ENCODE measurements at places on chromosomes 2 and 18.

DNA sequence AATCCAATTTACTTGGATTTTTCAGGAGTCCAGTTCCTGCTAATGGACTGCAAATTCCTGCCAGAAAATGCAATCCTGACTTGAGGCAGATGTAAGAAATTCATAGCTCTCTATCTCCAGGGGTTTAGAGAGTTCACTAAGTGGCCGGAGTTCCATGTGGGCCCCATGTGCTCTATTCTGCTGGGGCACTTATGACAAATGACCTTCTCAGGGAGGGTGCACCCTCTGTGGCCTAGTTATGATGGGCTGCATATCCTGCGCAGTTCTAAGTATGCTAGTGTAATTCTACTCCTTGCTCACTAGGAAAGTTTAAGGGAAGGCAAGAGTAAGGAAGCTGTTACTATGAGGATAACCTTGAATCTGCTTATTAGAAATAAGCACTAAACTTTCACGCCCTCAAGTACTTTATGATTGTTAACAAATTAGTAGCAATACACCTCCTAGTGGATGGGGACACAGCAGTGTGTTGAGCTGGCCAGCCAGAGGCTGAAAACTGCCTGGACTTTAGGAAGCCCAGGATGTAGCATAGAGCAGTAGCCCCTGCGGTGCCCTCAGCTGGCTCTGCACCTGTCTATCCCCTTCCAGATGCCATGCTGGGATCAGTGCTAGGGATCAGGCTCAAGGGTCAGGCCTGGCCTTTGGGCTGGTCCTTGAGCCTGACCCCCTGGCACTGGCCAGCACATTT is 14.4 kb downstream of the SMYD1 start:
- DNase-seq, result no peak

DNA sequence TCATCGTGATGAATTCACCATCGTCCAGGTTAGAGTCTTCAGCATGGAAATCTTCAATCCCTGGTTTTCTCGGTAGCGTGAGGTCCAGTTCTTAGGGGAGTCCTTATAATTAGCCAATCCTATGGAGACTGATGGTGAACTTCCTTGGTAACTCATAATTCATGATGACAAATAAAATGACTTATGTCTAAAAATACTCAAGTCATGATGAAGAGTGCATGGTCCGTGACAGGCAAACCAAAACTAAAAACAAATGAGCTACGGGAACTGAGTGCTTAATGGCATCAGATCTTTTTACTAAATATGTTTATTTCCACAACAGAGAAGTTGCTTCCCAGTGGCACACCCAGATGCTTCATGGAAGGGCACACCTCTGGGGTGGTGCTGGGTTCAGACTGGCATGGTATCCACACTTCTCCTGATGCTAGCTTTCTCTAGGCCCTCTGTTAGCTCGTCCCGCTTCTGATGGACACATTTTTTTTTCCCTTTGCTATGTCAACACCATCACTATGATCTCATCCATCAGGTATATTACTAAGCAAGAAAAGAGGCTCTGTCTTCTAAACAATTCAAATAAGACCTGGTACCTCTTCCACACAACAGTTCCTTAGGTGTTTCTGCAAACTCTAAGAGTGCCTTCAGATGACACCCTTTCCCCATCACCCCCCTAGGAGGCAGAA is 92.8 kb upstream of the NEDD4L start:
- DNase-seq, result no peak

DNA sequence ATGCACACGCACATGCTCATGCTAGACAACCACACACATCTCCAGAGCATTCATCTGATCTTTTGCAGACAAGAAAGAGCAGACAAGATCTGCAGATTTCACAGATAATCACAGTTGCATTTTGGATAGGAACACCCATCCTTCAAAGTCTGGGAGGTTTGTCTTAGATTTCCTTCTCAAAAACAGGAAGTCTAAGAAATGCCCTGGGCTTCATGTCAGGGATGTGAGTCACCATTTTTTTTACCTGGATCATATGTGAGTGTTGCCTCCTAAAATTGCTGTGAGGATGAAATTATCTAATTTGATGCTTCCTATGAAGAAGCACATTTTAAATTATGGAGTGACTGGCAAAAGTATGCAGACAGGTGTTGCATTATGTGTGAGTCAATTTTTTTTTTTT is 46.1 kb downstream of the SRD5A2 start:
- no peak for DNase-seq

DNA sequence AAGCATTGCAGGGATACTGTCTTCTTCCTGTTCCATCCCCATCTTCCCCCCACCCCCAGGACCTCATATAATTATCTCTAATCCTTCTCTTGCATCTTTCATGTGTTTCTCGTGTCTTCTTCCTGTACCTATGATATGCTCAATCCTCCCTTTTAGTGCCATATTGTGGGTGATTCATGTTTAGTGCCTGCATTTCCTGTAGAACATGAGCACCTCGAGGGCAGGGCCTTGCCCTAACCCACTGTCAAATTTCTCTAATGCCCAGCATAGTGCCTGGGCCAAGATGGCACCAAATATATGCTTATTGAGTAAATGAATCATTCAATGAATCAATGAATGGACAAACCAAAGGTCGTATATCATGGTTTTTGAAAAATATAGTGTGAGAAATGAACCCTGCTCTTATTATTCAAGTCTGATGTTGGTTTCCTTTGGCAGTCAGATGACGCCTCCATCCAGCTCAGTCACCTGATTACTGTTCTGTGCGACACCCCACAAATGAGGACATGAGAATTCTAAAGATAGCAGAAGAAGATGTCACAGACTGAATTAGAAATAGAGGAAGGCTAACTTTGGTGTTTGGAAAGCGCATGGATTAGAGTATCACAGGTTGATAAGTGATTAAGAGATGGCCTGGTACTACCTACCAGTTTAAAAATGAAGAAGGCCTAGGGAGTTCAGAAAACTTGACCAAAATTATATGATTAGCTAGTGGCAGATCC is 278.4 kb downstream of the PRKCE start:
- DNase-seq, result no peak

DNA sequence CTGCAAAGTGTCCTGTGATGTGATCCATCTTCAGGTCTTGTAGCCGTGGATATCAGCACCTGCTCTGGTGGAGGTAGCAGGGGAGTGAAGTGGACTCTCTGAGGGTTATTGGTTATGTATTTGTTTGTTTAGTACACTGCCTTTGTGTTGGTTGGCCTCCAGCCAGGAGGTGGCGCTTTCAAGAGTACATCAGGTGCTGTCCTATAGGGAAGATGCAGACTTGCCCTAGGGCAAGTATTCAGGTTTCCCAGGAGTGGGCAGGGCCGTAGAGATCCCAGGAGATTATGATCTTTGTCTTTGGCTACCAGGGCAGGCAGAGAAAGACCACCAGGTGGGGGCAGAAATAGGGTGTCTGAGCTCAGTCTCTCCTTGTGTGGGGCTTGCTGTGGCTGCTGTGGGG is 411.8 kb downstream of the SOX11 start:
- DNase-seq, result no peak

DNA sequence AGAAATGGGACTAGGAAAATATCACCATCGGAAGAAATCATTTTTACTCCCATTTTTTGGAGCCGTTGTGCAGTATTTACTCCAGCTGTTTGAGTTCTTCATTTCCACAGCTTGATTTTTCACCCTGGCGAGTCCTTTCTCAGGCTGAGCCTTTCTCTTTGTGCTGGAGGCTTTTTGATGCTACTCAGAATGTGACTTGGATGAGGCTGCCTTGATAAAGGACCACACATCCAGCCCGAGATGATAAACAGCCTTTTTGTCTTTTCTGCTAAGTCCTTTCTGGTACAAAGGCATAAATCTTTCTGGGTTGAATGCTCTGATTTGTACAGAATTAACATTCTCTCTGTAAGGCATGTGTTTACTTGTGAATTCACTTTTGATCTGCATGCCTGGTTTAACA is 17.6 kb upstream of the CTDP1 start:
- DNase-seq, result no peak

DNA sequence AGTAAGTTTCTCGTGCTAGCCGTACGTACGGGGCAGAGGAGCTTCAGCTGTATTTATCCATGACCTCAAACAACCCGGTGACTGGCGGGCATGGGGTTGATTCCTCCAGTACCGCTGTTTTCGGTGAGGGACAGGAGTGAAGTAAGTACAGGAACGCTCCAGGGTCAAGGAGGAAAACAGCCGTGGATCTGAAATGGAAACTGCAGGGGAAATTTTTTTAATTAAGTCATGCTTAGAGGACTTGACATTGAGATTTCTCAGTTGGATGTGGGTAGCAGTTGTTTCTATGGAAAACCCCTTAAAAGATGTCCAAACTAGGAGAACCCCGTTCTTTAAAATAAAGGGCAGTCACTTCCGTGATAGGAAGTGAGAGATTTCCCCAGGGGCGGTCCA is 1.2 kb downstream of the RAB12 start:
- no peak for DNase-seq

GRCh38 chr2:43605851-43606250 is 10.0 kb upstream of the THADA start:
- DNase-seq, result no peak

DNA sequence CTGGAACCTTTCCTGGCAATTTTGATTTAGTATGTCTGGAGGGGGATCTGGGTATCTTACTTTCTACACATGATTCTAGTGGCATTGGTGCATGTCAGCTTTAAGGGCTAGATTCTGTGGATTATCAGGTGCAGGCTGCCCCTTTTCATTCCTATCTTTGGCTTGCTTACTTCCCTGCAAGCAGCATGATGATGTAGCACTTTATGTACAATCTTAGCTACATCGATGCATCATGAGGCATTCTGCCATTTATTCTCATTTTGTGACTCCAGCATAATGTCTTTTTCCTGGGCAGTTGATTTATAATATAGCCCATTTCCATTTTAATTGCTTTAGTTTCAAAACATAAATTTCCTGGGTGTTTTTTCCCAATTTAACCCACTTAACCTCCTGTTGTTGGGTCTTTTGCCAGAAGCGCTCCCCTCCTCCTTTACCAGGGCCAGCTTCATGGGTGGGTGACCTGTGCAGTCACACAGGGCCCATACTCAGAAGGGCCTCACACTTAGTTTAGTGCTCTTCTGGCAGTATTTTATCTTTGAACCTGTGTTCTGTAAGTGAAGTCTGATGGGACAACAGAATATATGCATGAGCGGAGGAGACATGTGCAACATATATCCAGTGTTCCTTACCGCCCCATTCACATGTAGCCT is 36.0 kb downstream of the TPGS2 start:
- DNase-seq, result no peak

DNA sequence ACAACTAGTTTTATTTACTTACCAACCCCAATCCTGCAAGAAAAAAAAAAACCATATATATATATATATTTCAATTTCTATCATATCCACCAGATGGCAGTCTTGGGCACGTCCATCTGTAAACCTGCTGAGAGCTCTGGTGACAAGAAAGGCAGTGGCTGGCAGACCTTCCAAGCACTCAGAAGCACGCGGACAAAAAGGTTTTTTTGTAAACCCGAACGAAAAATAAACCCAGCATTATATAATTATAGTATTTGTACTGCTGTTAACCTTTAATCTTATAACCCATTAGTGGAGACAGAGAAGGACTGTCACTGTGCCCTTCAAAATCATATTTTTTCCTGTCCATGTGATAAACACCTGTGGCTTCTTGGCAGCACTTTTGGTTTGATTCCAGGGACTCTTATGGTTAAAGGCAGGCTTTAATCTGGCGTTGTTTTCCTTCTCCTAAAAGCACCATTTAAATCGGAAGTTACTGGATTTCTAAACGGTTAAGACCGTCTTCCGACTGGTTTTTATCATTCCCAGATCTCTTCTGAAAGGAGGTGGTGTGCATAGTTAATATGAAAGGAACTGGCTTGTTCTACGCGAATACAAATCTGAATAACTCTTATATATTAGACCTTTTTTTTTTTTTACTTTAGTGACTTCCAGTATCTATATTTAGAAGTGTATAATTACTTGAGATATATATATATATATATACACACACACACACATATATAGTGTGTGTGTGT is 31.0 kb upstream of the SLC3A1 start:
- DNase-seq, result peak; percentile 10

DNA sequence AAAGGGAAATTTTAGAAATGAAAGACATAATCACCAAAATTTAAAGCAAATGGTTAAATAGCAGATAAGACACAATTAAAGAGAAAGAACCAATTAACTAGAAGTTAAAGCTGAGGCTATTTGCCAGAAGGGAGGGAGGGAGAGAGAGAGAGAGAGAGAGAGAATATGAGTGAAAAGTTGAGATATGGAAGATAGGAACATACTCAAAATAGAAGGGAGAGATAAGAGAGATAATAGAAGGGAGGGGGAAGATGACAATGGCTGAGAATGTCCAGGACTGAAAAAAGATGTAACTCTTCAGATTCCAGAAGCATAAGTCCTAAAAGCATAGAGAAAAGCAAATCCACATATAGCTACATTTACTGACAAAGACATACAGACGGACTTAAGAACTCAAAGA is 17.1 kb upstream of the AAK1 start:
- no peak for DNase-seq

DNA sequence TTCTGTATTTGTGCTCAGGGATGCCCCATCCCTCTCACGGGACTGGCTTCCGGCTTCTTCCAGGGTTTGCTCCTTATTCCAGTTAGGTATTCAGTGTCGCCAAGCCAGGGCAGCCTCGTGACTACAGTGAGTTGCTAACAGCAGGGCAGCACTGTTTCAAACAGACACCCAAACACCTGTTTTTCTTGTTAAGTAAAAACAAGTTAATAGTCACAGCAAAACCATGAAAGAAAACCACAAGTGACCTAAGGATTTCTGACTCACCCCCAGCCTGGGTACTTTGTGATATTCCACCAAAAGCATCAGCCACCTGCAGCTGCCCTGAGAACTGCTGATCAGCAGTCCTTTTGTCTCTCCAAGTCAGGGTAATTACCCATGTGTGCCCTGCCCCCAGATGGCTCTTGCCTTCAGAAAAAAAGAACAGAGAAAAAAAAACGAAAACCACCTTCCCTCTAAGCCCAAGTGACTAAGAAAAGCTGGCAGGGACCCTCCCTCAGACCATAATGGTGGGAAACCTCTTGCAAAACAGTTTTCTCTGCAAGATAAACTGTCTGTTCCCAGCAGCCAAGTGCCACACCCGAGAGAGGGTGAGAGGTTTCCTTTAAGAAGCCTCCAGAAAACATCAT is 178.2 kb downstream of the ANAPC1 start:
- DNase-seq, result peak; percentile 27

GRCh38 chr2:75605770-75606529 is 40.6 kb upstream of the MRPL19 start:
- no peak for DNase-seq

DNA sequence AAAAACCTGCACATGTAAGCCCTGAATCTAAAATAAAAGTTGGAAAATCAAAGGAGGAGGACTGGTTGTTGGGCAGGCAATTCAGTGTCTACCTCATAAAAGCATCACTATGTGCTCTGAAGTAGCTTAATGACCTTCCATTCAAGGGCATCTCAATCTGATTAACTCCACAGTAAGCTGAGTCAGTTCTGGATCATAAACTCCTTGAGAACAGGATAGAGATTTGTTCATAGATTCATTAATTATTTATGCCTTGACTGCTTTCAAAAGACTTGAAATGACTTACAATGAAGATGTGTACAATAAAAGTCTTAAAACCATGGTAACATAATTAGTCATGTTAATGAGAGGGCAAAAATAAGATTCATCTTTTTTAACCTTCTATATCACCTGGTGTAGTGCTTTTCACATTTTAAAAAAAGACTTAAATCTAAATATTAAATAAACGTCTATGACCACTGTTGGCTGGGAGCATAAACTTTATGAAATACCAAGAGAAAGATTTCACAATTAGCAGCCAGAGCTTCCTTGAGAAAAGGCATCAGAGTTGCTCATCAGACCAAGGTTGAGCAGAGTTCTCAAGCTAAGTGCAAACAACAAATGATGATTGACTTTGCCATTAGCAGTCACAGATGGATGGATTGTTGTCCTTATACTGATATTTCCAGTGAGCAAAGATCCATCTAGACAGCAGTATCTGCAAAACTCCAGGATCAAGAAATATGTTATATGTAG is 237.3 kb upstream of the THUMPD2 start:
- no peak for DNase-seq

All from activated CD4-positive, CD25-positive, alpha-beta regulatory T cell treated with anti-CD3 and anti-CD28 coated beads, Interleukin-2, amount 50 U/mL, for 16 hours (primary cell).